ENCODE measurements at places on chromosomes 11 and 22.

GRCh38 chr11:95232666-95233065, 1.7 kb upstream of the SESN3 start:
- no peak for DNase-seq

DNA sequence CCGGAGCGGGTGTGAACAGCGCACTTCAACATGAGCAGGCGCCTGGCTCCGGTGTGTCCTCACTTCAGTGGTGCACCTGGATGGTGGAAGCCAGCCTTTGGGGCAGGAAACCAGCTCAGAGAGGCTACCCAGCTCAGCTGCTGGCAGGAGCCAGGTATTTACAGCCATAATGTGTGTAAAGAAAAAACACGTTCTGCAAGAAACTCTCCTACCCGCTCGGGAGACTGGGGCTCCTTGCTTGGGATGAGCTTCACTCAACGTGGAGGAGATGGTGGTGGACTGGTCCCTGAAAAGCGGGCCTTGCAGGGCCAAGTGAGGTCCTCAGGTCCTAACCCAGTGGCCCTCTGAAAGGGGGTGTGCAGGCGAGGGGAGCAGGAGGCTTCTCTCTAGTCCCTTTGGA, 7.5 kb downstream of the MCAM start:
- no peak for DNase-seq

GRCh38 chr22:40081662-40082061, 86.9 kb downstream of the FAM83F start:
- DNase-seq, result no peak

GRCh38 chr22:46951973-46952372, 189.5 kb downstream of the TBC1D22A start:
- DNase-seq, result no peak

GRCh38 chr11:99422581-99423427, 402.1 kb downstream of the CNTN5 start:
- no peak for DNase-seq

DNA sequence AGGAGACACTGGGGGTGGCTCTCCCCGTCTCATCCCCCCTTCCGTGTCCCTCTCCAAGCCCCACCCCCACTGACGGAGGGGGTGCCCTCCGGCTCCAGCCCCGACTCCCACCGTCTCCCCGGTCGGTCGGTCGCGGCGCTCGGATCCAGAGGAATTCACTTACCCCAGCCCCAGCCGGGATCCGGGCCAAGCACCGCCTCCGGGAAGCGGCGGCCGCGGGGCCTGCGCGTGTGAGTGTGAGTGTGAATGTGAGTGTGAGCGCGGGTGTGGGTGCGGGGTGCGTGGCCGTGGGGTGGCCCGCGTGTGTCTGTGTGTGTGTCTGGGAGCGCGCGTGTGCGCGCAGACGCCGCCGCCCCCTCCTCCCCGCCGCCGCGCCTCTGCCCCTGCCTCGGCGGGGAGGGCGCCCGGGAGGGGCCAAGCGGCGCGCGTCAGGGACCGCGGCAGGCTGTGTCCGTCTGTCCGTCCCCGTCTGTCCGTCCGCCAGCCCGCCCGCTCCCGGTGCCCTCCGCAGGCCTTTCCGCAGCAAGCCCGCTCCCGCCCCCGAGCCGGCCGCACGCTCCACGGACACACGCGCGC, at the start of gene ELFN2:
Gene ELFN2 (minus strand): TSS at position 345 of the 576 bp plus-strand sequence. CDS start 51,945 bp downstream, outside the sequence.
- no peak for DNase-seq

- no peak for DNase-seq
These were observed 59.4 kb downstream of the OTOG start for GRCh38 chr11:17606233-17607082.

Data from inflammatory macrophage treated with lipopolysaccharide for 1 hour (primary cell).